ENCODE measurements at places on chromosomes 5 and 9.

- DNase-seq = no peak
Measured at GRCh38 chr5:81171769-81172168, 61.4 kb upstream of the CKMT2 start.

GRCh38 chr5:31757806-31758205, 118.9 kb downstream of the PDZD2 start:
- no peak for DNase-seq

GRCh38 chr9:114410910-114411309, 23.1 kb upstream of the AKNA start:
- DNase-seq = no peak

GRCh38 chr5:23352446-23352845, 155.0 kb upstream of the PRDM9 start:
- DNase-seq = no peak

- no peak for DNase-seq
Measured at GRCh38 chr9:72809586-72809985, 143.3 kb downstream of the ALDH1A1 start.

DNA sequence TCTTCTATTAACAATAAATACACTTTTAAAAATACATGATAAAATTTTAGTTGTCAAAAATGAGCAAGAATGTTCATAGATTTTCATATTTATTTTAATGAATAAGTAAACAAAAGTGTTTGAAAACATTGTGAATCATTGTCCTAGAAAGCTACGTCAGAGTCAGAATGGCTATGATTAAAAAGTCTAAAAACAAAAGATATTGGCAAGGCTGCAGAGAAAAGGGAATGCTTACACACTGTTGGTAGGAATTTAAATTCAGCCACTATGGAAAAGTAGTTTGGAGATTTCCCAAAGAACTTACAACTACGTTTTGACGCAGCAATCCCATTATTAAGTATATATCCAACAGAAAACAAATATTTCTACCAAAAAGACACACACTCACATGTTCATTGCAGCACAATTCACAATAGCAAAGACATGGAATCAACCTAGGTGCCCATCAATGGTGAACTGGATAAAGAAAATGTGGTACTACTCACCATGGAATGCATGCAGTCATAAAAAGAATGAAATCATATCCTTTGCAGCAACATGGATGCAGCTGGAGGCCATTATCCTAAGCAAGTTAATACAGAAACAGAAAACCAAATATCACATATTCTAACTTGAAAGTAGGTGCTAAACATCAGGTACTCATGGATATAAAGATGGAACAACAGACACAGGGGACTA, 49.2 kb upstream of the FBXL17 start:
- DNase-seq = no peak

- DNase-seq = no peak
Measured at GRCh38 chr5:40503439-40503838, 176.3 kb upstream of the PTGER4 start.

GRCh38 chr9:120542701-120543490, 37.1 kb downstream of the CDK5RAP2 start:
- no peak for DNase-seq
